ENCODE measurements at places on chromosomes 16 and 17. TPM values are rescaled to one million over a fixed set of nuclear protein-coding genes. Genes with fewer than 3 reads are reported as not detected.

- no peak for DNase-seq
Observed at GRCh38 chr16:50992350-50993032, 158.6 kb downstream of the SALL1 start.

DNA sequence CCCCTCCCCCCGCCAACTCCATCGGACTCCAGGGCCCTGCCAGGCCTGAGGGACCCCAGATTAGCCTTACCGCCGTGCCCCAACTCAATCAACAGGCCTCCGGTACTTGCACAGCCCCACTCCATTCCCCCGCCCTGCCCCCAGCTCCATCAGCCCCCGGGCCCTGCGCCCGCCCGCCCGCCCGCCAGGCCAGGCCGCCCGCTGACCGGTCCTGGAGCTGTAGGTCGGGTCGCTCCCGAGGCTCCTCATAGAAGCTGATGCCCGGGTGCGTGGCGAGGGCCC, 308 bp downstream of the GTF3C1 start:
- DNase-seq: no peak

DCUN1D3 gene
- 10.0 TPM for total RNA-seq

- no peak for DNase-seq
Observed at GRCh38 chr16:50645563-50646220, 35.4 kb downstream of the SNX20 start.

DNA sequence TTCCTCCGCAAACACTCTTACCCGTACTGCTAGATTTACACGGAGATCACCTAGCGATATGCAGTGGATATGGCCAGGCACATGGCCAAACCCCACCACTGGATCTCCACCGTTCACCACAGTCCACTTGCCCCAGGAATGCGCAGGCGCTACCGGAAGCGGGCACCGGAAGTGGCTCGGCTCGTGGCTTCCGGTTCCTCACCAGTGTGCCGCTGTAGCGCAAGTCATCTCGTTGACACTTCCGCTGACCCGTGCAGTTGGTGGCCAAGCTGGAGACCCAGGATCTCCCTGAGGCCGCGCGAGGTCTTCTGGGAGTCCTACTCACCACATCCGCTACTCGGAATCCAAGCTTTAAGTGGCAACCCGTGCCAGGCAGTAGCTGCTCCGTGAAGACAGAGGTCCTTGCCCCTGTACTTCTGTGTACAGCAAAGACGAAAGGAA, 11.5 kb downstream of the ZNF597 start:
- DNase-seq: peak; percentile 76

GRCh38 chr17:15502369-15503112, 35.1 kb upstream of the CDRT4 start:
- peak; percentile 96 for DNase-seq

- DNase-seq: no peak
Observed at GRCh38 chr16:68190736-68191510, 45.0 kb downstream of the ESRP2 start.

- no peak for DNase-seq
Observed at GRCh38 chr17:9170853-9171252, 149.5 kb downstream of the NTN1 start.

ST3GAL2 gene
- 24.2 TPM for total RNA-seq

ADGRG1 gene
- 15.9 TPM for total RNA-seq

DNA sequence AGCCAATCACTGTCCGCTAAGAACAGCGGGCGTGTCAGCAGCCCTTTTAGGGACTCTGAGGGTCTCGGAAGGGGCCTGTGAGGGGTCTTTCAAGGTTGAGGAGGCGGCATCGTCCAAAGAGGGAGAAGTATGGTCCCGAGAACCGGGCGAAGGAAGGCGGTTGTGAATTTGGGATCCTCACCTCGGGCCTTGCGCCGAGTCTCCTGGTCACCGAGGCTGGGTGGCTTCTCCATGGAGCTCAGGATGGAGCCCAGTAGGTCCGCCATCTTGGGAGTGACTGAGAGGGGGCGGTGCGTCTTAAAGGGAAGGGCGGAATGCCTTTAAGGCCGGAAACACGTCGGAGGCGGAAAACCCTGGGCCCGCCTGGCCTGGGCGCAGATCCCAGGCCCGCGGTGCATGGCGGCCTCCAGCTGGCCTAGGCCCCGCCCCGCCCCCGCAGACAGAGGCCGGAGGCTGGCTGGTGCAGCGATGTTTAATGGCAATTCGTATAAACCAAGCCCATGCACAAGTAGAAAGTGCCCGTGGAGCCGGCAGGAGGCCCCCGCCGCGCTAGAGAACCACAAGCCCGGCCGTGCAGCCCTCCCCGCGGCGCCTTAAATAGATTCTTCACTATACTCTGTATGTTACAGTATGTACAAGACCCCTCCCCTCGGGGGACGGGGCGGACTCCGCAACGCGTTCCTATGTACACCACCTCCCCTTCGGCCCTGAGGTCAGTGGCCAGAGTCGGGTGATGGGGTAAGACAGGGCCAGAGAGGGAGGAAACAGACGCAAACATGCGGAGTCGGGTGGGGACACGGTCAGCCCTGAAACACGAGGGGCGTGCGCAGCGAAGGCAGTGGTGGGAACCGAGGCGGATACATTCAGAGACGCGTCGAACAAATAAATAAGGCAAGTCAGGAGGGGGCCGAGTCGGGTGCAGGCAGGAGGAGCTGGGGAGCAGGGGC, at the start of gene SPAG7:
SPAG7 (minus strand) TSS at position 279 of the 947 bp plus-strand sequence; CDS start at position 266, 13 bp downstream.
- peak; percentile 97 for DNase-seq

GRCh38 chr17:33689725-33690124, 396.6 kb upstream of the ASIC2 start:
- DNase-seq: no peak

GRCh38 chr17:4425398-4425797, 8.3 kb upstream of the SPNS3 start:
- no peak for DNase-seq

DNA sequence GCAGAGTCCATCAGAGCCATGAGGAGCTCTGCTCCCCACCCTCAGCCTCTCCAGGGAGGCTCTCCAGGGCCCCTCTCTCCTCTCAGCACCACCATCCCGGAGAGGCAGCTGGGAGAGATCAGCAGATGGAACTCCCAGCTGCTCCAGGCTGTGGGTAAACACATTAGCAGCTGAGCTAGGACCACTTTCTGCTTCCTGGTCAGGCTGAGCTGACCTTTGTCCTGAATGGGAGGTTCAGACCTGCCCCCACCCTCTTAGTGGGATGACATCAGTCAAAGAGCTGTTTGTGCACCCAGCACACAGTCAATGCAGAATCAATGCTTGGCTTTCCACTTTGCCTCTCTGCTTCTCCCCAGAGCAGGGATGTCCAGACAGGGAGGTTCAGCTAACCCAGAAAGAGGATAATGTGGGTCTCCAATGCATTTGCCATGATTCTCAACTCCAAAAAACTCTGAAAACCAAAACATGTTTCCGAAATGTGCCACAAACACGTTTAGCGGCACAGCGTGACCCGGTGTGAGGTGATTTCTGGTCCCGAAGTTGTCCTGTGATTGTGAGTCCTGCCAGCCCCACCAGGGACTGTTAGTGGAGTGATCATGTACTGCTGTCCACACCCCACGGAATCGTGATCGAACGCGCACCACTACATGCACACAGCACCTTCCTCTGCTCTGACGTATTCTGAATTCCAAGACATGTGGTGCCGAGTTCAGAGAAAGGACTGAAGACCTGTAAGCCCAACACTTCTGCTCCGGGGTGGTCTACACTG, 6.7 kb downstream of the GPR142 start:
- DNase-seq: no peak

GRCh38 chr16:73054498-73054812, 6.5 kb upstream of the ZFHX3 start:
- DNase-seq: no peak

PTRH2 gene
- 9.7 TPM for total RNA-seq

DNA sequence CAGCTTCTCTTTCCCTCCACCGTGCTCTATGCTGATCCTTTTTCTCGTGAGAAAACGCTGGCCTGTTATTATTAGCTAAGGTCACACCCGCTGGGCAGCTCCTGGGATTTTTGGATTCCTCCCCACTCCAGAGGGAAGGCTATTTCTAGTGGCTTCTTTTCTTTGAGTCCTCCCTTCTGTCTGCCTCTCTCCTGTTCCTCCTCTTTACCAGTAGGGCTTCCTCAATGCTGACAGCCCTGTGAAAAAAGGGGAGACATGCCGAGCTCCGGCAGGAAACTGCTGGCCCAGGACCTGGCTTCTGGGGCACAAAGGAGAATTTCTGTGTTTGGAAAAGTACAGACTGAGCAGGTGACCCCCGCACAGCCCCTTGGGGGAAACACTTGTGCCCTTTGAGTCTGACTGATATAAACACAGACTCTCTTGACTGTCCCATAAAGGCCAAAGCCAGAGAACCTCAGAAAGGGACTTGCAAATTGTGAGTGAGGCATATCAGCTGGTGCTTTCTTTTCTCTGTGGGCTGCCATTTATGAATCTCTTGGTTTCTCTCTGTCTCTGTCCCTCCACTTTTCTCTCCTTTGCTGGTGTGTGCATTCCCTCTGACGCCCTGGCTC, 14.0 kb upstream of the RNF135 start:
- DNase-seq: no peak

- DNase-seq: no peak
Observed at GRCh38 chr16:1877804-1878203, 5.8 kb upstream of the MEIOB start.
